ENCODE measurements at places on chromosomes 6 and 20. TPM values are rescaled to one million over a fixed set of nuclear protein-coding genes. Genes with fewer than 3 reads are reported as not detected.

The GFRA4 gene
- total RNA-seq, result not detected

The SNAP25 gene
- total RNA-seq, result 18.9 TPM

The TULP1 gene
- not detected for total RNA-seq

The GSTA3 gene
- total RNA-seq, result not detected

The PPIL6 gene
- total RNA-seq, result 2.9 TPM

The CTCFL gene
- total RNA-seq, result 0.06 TPM

The ADGRF5 gene
- total RNA-seq, result not detected

The SSR1 gene
- 67.1 TPM for total RNA-seq

The SSTR4 gene
- 0.12 TPM for total RNA-seq

The GPR6 gene
- total RNA-seq, result not detected

The GSTA2 gene
- total RNA-seq, result 0.07 TPM

The SFT2D1 gene
- 42.1 TPM for total RNA-seq

The PRL gene
- not detected for total RNA-seq

The JPH2 gene
- 1.1 TPM for total RNA-seq

The DEFB124 gene
- total RNA-seq, result not detected

The NKX2-2 gene
- total RNA-seq, result not detected

The EPHA7 gene
- 0.09 TPM for total RNA-seq

The IMPG1 gene
- not detected for total RNA-seq

The SIRPA gene
- total RNA-seq, result 25.7 TPM

The METTL24 gene
- total RNA-seq, result not detected

The HUS1B gene
- total RNA-seq, result 0.35 TPM

The GSTA5 gene
- not detected for total RNA-seq

The OOEP gene
- total RNA-seq, result not detected

The OSER1 gene
- total RNA-seq, result 57.3 TPM

The PPP1R11 gene
- total RNA-seq, result 43.7 TPM

The TRIM15 gene
- 0.09 TPM for total RNA-seq

The BPIFB1 gene
- not detected for total RNA-seq

The OXT gene
- total RNA-seq, result not detected

The PGC gene
- total RNA-seq, result not detected

The TAAR8 gene
- not detected for total RNA-seq

The BCLAF1 gene
- total RNA-seq, result 72.4 TPM

The OPRM1 gene
- not detected for total RNA-seq

The CRISP3 gene
- total RNA-seq, result not detected

The PRKN gene
- total RNA-seq, result 0.02 TPM

The GJA10 gene
- not detected for total RNA-seq

The OLIG3 gene
- total RNA-seq, result not detected

The SLC17A1 gene
- total RNA-seq, result not detected

The TRIM10 gene
- not detected for total RNA-seq

The PRDM13 gene
- 0.93 TPM for total RNA-seq

The RNGTT gene
- total RNA-seq, result 8.8 TPM

The EDN3 gene
- 0.72 TPM for total RNA-seq

Data from A549 treated with CORT108297 at 1 μM for 4 hours (cell line).